ENCODE measurements at places on chromosomes 4 and X. TPM values are rescaled to one million over a fixed set of nuclear protein-coding genes. Genes with fewer than 3 reads are reported as not detected.

GRCh38 chrX:63283348-63283747 is 67.8 kb downstream of the SPIN4 start:
- no peak for DNase-seq

The ELF2 gene
- 103 TPM for total RNA-seq

The SLC7A11 gene
- 5.1 TPM for total RNA-seq

DNA sequence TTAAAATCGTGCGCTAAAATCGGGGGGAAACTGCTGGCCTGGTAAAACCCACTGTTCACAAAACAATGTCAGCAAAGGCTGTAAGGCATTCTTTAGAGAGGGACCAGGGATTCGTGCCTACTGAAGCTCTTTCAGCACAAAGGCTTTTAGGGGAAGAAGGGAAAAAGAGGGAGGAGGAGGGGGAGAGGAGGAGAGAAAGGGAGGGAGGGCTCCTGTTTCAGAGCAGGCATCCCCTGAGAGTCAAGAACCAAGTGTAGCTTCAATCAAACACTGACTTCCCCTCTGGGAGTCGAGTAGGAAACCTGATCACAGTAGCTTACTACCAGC is 9.5 kb downstream of the BCOR start:
- no peak for DNase-seq

DNA sequence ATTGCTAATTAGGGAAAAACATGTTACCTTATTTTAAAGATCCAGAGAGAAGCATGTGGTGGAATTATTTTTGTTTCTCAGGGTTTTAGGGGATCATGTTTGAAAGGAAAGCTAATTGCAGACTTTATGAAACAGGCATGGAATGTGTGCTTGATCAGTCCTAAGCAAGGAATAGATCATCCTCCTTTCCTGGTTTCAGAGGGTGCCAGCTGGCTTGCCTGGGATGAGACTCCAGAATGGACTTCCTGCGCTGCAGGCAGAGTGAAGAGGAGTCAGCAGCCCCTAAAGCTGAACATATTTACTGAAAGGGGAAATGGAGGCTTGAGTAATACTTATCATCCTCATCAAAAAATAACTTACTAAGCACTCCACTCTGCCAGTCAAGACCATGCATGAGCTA is 13.3 kb downstream of the FGF5 start:
- no peak for DNase-seq

All from uterus (tissue), 4 donors.